Brain (organoid and tissue), 16 donors: ENCODE measurements at places on chromosomes 2 and 18. TPM values are rescaled to one million over a fixed set of nuclear protein-coding genes. Genes with fewer than 3 reads are reported as not detected.

Gene IL1B
- polyA plus RNA-seq, result 0.53 TPM

Gene CNGA3
- polyA plus RNA-seq, result 10.8 TPM

Gene TUBA4A
- 116 TPM for polyA plus RNA-seq

Gene ANTXR1
- polyA plus RNA-seq, result 27.7 TPM

Gene LAMA3
- 1.8 TPM for polyA plus RNA-seq

Gene IGFBP5
- polyA plus RNA-seq, result 769 TPM
